ENCODE measurements at places on chromosomes 3 and 15.

DNA sequence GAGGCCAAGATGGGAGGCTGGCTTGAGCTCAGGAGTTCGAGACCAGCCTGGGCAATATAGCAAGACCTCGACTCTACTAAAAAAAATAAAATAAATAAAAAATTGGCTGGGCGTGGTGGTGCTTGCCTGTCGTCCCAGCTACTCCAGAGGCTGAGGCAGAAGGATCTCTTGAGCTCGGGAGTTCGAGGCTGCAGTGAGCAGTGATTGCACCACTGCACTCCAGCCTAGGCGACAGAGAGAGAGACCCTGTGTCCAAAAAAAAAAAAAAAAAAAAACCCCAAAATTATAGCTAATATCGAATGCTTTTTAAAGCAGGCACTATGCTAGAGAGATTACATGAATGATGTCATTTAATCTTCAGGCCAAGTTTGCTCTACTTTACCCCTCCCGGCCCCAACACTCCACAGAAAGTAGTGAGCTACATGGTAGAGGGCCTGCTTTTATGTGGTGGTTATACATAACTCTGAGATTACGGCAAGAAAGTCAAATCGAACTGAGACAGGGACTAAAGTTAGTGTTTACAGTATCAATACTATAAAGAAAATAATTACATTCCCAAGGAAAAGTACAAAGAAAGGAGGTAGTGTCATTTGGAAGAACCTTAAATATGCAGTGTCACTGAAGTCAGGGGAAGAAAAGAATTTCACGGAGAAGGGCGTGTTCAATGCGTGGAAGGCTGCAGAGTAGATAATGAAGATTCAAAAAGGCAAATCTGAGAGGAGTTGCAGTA, 1.1 kb downstream of the ADPGK start:
- DNase-seq: no peak

- DNase-seq: no peak
These were observed 138.8 kb downstream of the MYLK start for GRCh38 chr3:123745184-123745855.

DNA sequence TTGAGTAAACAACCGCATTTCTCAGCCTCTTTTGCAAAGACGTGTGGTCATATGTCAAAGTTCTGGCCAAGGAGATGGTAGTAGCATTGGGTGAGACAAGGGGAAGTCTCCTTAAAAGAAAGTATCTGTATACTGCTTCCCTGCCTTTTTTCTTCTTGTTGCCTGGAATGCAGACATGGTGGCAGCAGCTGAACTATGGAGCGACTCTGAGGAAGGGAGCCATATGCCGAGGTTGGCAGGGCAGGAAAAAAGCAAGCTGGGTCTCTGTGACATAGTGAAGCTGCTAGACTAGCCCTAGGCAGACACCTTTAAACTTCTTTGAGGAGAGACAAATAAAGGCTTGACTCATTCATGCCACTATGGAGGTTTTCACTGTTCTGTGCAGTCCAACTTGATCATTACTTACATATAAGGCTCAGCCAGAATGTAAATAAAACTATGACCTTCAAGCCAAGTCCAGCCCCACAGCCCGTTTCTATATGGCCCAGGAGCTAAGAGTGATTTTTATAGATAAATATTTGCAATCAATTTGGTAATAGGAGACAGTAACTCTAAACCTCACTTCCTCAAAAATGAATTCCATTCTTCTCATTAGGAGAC, 30.6 kb upstream of the PRICKLE2 start:
- no peak for DNase-seq

- no peak for DNase-seq
These were observed 19.9 kb downstream of the SLC6A6 start for GRCh38 chr3:14422016-14422963.

DNA sequence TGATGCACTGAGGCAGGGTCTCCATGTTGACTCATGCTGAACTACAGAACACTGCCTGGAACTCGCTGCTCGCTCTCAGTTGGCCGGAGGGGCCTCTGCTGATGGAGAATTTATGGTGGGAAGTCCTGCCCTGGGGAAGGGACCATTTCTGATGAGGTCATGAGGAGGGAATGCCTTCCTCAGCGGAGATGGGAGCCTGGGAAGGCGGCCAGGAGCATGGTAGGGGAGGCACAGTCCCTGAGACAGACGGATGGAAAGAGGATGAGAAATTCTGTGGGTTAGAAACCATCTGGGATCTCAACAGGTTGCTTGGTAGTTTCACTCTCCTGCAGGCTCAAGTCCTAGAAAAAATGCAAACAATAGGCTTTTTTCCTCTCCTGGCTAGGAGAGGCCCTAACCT, 56.8 kb upstream of the TPM1 start:
- peak; percentile 54 for DNase-seq

- DNase-seq: no peak
These were observed 129.6 kb upstream of the LMCD1 start for GRCh38 chr3:8371960-8372463.

- DNase-seq: peak; percentile 38
These were observed 855.7 kb upstream of the DPPA4 start for GRCh38 chr3:110193074-110193473.
